Forelimb muscle (tissue), 1 donor: ENCODE measurements at places on chromosomes 7 and 10.

GRCh38 chr7:22727714-22728035, 675 bp downstream of the IL6 start:
- no peak for DNase-seq

GRCh38 chr7:151780631-151781030, 96.3 kb downstream of the PRKAG2 start:
- no peak for DNase-seq

- DNase-seq = no peak
Observed at GRCh38 chr7:33996899-33997298, 91.6 kb downstream of the BMPER start.

GRCh38 chr7:151383638-151384351, 26.0 kb downstream of the WDR86 start:
- no peak for DNase-seq

GRCh38 chr7:117127585-117128168, 174.4 kb downstream of the ST7 start:
- no peak for DNase-seq

DNA sequence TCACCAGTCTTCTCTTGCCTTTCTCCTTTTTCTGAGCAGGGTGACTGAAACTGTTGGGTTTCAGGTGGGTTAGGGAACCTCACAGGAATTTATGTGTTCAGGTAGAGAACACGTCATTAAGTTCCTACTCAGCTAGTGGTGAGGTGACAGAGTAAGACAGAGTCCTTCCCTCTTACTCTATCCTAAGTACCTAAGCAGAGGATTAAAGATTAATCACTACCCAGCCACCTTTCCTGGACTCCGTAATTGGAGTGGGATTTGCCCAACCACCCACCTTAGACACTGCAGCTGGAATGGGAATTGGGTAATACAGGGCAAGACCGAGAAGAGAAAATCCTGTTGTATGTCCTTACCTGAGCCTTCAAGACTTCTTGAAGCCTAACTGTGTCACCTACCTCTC, 158.1 kb downstream of the LRRC4 start:
- DNase-seq = no peak

GRCh38 chr7:47711776-47712175, 129.9 kb upstream of the TNS3 start:
- DNase-seq = no peak

DNA sequence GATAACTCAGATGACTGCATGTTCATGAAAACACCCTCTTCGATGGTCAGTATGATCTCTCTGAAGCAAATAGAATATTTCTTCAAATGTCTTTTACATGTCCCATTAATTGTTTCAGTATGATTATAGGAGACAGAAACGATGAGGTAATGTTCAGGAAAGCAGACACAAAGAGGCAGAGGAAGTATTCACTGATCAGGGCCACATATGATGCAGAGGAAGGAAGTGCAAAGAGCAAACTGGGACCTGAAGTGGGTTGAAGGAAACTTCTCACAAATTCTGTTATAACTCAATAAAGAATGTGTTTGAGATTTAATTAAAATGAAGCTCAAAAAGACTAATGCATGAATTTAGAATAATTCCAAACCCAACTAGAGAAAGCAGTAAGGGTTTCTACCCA, 70.5 kb downstream of the TES start:
- DNase-seq = no peak

- DNase-seq = no peak
Observed at GRCh38 chr7:30782690-30783089, 11.5 kb downstream of the MINDY4 start.

DNA sequence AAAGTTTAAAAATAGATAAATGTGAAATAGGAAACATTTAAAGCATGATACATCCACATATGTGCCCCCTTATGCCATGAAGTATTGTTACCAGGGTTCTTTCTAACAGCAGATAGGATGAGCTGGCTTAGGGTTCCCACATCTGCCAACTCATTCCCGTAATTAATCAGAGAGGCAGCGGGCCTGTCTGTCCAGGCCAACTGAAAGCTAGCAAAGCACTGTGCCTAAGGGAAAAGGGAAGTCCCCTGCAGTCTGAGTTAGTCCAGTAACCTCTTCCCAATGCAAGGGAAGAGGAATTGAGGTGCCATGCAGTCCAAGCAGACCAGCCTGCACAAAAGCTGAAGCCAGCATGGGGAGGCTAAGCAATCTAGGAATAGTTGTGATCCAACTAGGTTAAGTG, 18.3 kb upstream of the ZC3HAV1L start:
- no peak for DNase-seq

DNA sequence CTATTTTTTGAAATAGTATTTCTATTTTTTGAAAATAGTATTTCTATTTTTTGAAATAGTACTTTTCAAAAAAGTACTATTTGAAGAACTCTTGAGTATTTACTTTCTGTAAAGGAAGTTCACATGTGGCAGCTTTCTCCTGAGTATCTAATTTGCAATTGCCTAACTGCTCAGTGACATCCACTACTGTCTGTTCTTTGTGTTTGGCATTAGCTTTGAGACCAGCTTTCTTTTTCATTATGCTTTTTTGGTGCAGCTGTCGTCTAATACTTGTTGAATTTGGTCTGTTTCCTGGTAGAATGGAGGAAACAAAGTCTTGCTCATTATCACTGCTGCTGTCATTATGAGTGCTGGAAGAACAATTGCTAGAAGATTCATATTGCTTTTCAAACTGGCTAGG, 99.1 kb downstream of the BMPR1A start:
- DNase-seq = no peak

DNA sequence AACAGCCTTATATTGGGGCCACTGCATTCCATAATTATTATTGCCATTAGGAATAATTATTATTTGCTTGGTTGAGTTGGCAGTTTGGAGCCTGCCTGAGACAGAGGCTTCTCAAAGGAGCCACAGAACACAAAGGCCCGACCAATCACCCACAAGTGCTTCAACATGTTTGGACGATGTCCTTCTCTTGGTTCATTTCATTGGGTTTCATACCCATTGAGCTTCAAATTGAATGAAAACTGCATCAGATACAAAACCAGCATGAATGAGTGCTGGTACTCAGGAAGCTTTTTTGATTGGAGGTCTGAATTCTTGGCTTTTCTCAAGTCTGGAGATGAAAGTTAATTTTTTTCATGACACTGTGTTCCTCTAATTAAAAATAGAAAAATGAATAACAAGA, 168.3 kb downstream of the CREB5 start:
- DNase-seq = no peak

DNA sequence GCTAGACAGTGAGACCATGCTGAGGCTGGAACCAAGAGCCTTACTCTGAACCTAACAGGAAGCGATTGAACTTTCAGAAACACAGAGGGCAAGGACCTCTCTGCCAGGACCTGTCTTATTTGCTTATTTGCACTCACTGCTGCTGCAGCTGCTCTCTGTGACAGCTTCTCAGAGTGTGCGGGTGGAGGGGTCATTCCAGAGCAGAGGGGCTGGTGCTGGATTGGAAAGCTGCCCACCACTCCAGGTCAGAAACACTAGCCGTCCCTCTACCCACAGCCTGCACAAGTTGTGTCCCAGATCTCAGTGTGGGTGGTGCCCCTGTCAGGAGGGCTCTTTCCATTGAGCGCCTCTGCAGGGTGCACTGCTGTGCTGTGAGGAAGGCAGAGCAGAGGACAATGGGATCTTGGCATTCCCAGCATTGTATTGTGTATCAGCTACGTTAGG, 126.2 kb downstream of the CCNY start:
- no peak for DNase-seq

DNA sequence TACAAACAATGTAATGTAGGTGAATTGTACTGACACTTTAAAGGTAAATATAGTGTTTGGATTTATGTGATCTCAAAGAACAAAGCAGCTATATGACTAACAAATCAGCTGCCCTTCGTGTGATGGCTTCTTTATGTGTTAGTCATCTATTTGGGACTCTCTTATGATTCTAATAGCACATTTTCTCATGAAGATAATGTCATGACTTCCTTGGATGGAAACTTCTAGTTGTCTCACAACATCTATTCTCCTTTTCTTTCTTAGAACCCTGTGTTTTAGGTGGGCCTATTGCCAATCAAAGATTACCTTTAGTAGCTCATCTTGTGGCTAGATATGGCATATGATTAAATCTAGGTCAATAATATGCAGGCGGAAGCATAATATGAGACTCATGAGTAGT, 45.0 kb downstream of the TMEM106B start:
- DNase-seq = no peak

DNA sequence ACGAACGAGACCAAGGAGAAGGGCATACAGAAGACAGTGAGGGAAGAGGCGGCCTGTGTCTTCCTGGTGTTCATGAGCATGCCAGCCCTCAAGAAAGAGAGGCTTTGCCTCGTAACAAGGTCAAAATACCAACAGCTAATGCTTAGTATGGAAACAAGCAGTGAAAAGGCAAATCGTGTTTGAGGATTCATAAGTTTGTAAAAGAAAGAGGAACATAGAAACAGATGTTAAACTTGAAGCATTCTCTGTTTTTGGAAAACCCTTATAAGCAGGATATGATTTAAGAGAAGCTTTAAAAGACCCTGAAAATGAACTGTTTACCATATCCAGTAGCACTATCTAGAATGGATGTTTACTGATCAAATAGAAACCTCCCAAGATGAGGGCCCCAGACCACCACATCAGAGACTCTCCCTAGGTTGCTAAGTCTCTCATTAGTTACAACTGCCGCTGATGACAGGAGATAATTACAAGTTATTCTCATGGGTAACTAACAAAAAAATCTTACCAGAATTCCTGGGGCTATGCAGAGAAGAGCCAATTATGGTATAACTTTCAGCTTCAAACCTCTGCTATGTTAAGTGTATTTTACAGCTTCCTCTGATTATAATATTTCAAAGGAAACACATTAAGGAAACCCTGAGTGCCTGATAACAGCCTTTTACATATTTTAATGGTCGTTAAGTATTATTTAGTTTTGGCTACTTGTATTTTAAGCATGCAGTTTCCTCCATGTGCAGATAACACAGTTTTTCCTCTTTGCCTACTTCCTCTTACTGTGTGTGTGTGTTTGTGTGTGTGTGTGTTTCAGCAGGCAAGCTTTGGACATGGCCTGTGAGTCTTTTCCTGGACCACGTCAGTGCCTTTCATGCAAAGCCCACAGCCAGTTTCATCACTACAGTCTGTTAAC, 17.9 kb downstream of the JCAD start:
- no peak for DNase-seq

DNA sequence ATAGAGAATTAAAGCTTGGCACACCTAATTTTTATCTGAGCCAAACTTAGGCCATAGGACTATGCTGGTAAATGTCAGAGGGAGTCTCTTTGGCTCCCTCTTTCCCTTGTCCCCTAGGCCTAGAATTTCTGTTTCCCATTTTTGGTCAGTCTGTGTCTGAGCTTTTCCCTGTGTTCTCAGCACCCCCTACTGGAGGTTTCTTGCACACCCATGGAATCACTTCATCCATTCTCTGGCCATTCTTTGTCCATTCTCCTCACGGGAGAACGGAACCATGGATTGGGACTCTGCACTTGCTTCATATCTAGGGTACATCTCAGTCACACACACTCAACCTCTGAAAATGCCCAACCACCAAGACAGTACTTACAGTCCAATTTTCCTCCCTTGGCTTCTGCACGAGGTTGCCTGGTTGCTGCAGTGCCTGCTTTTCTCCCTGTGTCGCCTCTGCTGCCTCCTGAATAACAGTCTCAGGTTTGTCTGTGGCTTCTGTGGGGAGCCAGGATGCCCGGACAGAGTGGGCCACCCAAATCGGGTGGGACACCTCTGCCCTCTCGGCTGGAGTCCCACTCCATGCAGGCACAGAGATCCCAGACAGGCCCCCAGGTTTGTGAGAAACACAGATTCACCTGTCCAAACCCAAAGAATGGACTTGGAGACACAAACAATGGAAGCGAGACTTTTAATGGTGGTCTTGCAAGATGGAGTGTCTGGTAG, 35.1 kb upstream of the DNAH11 start:
- no peak for DNase-seq

- no peak for DNase-seq
Observed at GRCh38 chr7:41103331-41103730, 599.6 kb downstream of the INHBA start.

DNA sequence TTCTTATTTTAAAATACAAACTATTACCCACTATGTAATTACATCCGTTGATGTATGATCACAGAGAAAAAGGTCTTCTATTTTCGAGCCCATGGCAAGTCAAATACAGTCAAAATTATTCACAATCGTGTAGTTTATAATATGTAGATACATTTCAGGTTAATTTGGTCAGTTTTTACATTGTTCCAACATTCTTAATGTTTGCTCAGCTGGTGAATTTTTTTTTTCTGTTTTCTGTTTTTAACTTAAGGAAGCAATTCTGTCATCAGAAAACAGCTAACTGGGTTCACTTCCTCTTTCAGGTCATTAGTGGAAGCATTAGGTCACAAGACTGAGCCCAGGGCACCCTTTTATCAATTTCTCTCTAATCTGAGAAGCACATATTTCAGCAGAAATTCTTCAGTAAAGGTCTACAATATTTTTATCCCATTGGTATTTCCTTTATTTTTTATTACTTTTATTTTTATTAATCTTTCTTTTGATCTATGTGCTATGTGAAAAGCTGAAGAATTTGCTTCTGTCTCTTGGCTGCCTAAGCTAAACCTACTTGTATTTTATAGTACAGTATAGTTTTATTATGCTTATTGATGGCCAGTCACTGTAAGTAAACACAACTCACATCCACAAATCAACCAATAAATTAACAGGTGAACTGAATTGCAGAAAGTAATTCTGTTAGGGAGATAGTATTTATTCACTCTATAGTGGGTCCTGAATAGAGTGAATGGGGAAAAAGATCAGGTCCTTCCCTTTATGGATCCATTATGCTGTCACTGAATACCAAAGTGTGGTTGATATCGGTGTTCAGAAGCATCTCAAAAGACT, 84.6 kb downstream of the ICA1 start:
- no peak for DNase-seq

- no peak for DNase-seq
Observed at GRCh38 chr7:97004247-97005182, 838 bp upstream of the DLX6 start.

GRCh38 chr7:151085691-151086620, at the start of gene AGAP3:
Gene AGAP3 (plus strand): TSS chr7:151086475. CDS start chr7:151086742, 267 bp downstream.
- DNase-seq = no peak

- no peak for DNase-seq
Observed at GRCh38 chr7:41222746-41223145, 480.1 kb downstream of the INHBA start.

- no peak for DNase-seq
Observed at GRCh38 chr10:34710391-34710751, 104.7 kb downstream of the PARD3 start.

DNA sequence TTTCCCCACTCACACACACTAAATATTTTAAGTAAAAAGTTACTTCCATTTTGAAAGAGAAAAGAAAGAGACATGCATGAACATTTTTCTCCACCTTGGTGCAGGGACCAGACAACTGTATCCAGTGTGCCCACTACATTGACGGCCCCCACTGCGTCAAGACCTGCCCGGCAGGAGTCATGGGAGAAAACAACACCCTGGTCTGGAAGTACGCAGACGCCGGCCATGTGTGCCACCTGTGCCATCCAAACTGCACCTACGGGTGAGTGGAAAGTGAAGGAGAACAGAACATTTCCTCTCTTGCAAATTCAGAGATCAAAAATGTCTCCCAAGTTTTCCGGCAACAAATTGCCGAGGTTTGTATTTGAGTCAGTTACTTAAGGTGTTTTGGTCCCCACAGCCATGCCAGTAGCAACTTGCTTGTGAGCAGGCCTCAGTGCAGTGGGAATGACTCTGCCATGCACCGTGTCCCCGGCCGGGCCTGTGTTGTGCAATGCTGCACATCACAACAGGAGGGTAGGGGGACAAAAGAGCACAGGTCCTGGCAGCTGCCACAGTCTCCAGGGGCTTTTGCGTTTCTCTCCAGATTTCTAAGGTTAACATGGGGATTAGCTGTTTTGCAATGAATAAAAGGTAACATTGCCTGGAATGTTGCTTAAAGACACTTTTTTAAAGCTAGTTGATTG, 146.5 kb downstream of the EGFR start:
- DNase-seq = no peak
